ENCODE measurements at places on chromosomes 3 and 15. TPM values are rescaled to one million over a fixed set of nuclear protein-coding genes. Genes with fewer than 3 reads are reported as not detected.
A peak's percentile ranks its signal among the peaks of the same experiment; 100 is the strongest.

GRCh38 chr15:94253742-94254141 lies 22.4 kb downstream of the MCTP2 start:
- DNase-seq: no peak

DNA sequence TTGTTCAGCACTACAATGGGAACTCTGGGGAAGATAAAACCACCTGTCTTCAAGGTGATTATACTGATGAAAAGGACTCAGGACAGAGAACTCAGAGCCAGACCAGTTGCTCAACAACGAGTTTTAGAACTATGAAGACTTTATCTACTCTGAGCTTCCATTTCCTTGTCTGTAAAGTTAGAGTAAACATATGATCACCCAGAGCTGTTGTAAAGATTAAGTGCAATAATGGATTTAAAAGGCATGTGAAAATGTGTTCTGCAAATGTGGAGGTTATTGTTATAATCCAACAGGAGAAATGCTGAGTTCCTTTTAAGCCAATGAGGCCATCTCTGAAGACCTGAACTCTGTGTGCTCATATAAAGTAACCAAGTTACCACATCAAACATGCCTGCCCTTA lies 139.7 kb upstream of the CMC1 start:
- DNase-seq: no peak

DNA sequence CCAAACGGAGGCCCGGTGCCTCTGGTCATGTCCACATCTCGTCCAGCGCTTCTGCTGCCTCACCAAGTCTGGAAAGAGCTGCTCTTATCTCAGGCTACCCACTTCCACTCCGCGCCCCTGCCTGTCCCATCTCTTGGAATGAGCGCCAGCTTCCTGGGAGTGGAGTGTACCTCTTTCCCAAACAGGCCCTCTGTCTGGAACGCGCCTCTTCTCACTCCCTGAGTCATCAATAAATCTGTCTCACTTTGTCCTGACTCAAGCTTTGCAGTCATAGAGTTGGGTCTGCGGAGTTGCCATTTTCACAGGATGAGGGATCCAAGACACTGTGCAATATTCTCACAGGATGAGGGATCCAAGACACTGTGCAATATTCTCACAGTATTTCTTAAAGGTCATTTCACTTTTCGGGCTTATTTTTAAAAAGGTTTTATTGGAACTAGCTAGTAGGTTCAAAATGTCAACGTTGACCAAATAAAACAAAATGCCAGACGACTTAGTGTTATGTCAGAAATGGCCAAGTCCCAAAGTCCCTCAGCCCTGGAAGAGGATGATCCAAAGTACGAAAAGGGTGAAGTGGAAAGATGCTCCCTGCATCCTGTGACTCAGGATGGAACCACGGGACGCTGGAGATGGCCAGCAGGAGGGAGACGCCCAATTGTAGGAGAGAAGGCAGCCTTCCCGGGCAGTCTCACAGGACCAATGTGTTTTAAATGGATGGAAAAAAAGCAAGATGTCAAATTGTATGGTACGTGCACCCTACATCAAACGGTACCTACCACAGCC lies 81.1 kb downstream of the CHSY1 start:
- no peak for DNase-seq

DNA sequence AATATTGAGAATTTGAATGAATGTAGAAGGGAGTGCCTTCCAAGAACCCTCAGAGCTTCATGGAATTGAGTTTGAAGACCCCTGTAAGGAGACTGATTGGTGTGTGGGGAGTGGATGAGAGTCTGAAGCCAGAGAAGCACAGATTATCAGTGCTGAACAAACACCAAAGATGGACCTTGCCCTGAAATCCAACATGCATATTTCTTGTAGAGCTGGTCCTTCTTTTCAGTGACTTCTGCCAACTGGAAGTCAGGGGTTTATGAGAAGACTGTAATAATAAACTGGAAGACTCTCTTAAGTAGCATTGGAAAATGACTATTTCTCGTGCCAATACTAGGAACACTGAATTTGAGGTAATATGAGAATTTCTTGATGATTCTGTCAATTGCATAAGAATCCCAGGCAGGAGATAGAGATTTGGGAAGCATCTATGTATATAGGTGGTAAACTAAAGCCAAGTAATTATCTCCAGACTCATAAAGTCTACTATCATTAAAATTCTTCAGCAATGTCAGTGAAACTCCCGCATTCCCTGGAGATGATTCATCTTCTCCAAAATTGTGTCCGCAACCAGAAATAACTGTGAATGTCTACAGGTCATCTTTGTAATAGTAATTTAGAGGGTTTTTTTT lies 213.8 kb downstream of the IL5RA start:
- DNase-seq: no peak

- DNase-seq: no peak
These were observed 105.0 kb downstream of the BDH1 start for GRCh38 chr3:197450810-197451209.

GRCh38 chr3:195806211-195806915 lies 5.4 kb downstream of the MUC4 start:
- peak; percentile 75 for DNase-seq

DNA sequence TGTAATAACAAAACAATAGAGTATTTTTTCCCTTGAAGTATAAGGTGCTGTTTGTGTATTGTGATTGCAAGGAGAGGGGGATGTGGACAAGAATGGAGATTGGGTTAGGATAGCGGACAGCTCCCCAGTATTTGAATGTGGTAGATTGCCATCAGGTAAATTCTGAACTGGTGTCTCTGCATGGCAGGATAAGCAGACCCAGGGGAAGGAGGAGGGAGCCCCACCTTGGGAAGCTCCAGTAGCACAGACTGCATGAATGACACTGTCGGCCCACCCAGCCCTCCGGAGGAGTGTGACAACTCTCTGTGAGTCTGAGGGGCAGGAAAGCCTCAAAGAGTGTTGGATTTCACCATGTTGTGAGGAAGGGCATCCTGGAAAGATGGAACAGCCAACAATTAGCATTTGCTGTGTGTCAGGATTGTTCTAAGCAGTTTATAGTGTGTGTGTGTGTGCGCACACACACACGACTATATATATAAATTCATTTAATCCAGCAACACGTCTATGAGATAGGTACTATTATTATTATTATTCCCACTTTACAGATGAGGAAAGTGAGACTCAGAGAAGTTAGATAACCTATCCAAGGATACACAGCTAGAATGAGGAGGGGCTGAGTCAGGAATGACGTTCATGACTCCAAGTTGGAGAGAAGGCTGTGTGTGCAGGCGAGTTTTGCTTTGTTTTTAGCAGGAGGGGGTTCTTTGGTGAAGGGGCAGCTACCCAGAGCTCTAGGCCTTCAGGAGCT lies 63.4 kb upstream of the LCTL start:
- DNase-seq: no peak

GRCh38 chr15:58165661-58166060 lies 27.5 kb downstream of the AQP9 start:
- no peak for DNase-seq

DNA sequence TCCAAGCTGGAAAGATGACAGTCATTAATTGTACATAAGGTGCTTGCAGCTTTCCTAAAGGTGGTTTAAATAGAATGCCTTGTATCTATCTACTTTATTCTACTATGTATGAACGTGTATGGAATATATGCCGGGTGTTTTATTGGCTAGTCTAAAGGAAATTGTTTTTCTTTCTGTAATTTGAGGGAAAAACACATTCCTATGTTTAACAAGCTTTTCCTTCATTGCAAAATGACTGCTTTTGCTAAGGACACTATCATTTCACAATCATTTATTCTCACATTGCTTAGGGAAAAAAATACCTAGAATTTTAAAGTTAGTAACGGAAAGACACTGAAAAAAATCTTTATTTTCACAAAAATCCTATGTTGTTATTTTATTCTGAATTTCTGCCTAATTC lies 141.7 kb downstream of the WDR76 start:
- no peak for DNase-seq

SCN11A gene
- 0.13 TPM for total RNA-seq

DNA sequence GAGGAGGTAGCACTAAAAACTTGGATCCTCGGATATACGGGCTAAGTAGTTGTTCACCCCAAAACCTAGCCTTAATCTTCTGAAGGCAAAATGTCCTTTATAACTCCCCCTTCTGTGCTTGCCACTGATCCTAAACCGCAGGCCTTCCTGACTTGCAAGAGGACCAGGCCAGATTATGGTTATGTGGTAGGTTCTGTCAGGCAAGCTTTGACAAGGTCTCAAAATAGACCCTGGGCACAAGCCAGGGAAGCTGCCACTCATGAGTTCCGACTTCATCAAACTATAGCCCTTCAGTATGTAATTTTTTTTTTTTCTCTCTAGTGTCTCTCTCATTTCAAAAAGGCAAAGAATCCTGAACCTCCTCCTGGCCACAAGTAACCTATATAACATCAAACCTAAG lies 3.2 kb downstream of the LRRFIP2 start:
- DNase-seq: no peak

CLEC3B gene
- total RNA-seq: 0.26 TPM

DNA sequence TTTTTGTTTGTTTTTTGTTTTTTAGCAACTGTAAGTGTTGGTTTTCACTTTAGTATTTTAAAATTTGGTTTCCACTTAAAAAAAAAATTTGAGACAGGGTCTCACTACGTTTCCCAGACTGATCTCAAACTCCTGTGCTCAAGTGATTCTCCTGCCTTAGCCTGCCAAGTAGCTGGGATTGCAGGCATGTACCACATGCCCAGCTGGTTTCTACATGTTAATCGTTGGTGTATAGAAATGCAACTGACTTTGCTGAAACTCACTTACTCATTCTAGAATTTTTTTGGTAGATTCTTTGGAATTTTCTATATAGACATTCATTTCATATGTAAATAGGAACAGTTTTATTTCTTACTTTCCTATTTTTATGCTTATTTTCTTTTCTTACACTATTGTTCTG lies 244.7 kb upstream of the MRPL3 start:
- DNase-seq: no peak

- no peak for DNase-seq
These were observed 358.6 kb upstream of the KCNH8 start for GRCh38 chr3:18789734-18790133.

DNA sequence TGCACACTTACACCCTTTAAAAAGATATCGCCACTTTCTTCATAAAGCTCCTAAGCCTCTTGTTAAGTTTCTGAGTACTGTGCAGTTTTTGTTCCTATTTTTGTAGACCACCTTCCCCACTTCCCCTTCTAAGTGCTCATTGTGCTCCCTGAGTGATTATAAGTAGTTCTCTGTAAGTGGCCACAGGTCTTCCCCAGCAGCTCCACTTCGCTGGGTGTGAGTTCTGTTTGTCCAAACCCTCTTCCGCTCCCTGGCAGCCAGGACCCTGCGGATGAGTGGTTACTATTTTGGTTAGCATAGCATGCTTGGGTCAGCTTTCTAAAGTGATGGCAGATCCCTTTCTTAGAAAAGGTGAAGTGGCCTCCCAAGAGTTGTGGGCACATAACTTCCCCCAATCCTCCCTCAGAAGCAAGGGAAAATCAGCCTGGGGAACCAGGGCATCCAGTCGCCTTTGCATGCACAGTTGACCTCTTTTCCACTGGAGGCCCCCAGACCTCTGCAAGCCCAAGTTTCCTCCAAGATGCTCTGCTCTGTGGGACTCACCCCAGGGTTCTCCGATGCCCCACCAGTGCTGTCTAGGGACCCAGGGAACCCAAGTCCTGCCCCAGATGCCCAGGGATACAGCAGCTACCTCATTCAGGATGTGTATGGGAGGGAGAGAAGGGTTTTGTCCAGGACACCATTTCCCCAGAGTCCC lies 69.6 kb downstream of the ATP10A start:
- DNase-seq: no peak

PLSCR2 gene
- total RNA-seq: 0.13 TPM

SYNPR gene
- total RNA-seq: not detected

CCR8 gene
- total RNA-seq: not detected

ETFA gene
- total RNA-seq: 163 TPM

DNA sequence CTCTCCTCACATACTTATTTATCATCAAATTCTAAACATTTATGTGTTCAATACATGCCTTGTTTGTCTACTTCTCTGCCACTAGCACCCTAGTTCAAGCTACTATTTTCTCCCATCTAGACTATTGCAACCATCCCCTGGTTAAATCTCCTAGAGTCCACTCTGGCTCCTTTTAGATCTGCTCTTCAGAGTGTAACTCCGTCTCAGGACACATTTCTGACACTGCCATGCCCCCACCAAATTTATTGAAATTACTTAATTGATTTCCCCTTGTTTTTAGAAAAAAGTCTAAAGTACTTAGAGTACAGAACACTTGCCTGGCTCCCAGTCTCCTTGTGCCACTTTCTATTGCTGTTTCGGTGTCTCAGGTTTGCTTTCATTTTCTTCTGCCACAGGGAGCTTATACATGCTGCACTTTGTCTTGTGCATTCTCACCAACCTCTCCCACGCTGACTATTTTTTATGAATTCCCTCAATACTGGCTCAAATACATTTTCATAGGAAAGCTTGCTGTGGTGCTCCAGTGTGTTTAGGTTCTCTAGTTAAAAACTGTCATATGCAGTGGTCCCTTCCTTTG lies 792.3 kb downstream of the DIPK2A start:
- DNase-seq: no peak

MEGF11 gene
- not detected for total RNA-seq

DNA sequence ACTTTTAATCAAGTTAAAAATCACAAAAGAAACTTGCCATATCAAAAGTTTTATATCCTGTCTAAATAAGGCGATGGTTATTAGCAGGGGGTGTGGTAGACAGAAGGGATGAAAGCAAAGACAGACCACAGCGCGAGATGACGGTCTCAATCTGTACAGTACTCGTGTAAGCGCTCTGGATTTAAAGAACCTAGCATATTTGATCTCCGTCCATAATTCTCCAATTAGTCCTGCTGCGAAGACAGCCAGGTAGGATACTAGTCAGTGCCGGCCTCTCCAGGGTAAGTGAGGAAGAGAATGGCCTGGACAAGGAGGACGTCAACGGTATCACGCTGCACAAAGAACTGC lies 701 bp downstream of the SGO1 start:
- no peak for DNase-seq

FRMD4B gene
- 67.8 TPM for total RNA-seq

DNA sequence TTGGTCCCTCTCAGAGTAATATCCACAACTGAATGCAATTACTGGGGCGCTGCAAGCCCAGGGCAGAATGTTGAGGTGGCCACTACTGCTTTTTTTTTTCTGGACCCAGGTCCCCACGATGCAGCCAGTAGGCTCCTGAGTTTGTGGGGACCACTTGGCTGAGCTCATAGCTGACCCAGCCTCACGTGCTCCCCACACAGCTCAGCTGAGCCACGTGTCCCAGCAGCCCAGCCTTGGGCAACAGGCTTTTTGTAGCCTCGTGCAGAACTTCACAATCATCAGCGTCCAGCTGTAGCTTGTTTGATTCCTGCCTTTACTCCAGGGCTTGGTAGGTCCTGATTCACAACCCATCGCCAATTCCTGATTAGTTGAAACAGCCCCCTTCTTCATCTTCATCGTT lies 117.3 kb downstream of the ETFA start:
- DNase-seq: no peak

GRCh38 chr3:35987386-35987785 lies 348.1 kb downstream of the ARPP21 start:
- no peak for DNase-seq

TM4SF4 gene
- not detected for total RNA-seq
